Mesenchymal stem cell (in vitro differentiated cells and primary cell): ENCODE measurements at places on chromosomes 4 and X.

DNA sequence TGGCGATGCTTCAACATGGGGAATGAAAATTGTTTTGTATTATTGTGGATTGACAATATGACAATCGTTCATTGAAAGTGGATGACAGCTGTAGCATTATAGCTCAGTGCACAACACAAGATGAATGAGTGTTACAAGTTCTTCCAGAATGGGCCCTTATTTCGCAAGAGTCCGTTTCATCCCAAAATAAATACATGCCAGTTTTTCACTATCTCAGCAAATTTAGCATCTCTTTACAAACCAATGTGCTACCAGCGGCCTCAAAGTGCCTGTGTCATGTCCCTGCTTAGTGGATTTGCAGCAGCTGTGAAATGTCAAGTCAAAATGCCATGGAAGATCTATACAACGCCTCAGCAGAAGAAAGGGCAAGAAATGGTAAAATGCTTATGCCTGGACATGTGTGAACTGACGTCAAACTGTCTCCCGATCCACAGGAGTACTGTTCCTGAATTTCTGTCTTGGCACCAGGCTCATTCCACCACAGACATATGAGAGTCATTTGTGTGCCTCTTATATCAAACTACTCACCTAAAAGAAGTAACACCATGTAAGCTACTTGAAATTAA lies 109.6 kb downstream of the MAML3 start:
- H3K36me3 ChIP-seq = no peaks in the 10 kb centered on the region
- peak; percentile 42 for DNase-seq
- H3K27ac ChIP-seq = no peak overlapping the region
- H3K4me3 ChIP-seq = no peak overlapping the region

GRCh38 chrX:101659601-101660063 lies at the start of gene ARMCX2:
Gene ARMCX2 (minus strand): TSS chrX:101659850. CDS start chrX:101657588, 2,262 bp downstream.
- H3K27ac ChIP-seq = peak within 1 kb of the TSS; percentile 68
- peak within 1 kb of the TSS; percentile 71 for H3K4me3 ChIP-seq
- H3K4me1 ChIP-seq = peaks cover 8% of the 10 kb centered on the region
- H3K36me3 ChIP-seq = peaks cover 24% of the 10 kb centered on the region

DNA sequence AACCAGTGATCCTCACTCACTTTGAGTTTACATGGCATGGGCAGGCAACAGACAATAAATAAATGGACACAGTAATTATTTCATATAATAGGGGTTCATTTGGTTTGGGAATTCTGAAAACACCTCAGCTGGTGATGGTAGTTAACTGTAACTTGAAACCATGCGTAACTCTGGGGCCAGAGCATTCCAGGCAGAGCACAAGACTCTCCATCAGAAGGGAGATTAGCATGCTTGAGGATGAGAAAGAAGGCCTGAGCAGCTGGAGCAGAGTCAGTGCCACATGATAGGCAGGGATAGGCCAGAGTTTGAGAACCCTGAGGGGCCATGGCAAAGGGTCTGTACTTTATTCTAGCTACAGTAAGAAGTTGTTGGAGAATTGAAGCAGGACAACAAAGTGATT lies 56.3 kb upstream of the CXCL8 start:
- H3K27me3 ChIP-seq = no peaks in the 10 kb centered on the region
- no peak for DNase-seq
- H3K27ac ChIP-seq = no peak overlapping the region
- no peaks in the 10 kb centered on the region for H3K36me3 ChIP-seq
- H3K4me1 ChIP-seq = peaks cover 2% of the 10 kb centered on the region

- no peak overlapping the region for H3K27ac ChIP-seq
- peaks cover 4% of the 10 kb centered on the region for H3K27me3 ChIP-seq
Observed at GRCh38 chr4:183984566-183984965, 79.5 kb downstream of the STOX2 start.
